ENCODE measurements at places on chromosomes 4 and X. TPM values are rescaled to one million over a fixed set of nuclear protein-coding genes. Genes with fewer than 3 reads are reported as not detected.

DNA sequence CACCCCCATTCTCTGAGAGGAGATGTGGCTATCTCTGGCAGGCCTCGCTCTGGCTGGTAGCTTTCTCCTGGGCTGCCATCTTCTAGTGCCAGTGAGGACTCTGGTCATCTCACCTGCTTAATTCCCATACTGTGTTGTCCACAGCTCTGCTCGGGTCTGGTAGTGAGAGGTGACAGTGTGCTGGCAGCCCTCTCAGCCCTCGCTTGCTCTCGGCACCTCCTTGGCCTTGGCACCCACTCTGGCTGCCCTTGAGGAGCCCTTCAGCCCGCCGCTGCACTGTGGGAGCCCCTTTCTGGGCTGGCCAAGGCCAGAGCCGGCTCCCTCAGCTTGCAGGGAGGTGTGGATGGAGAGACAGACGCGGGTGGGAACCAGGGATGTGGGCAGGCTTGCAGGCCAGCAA, 52.7 kb downstream of the CPLX1 start:
- H3K36me3 ChIP-seq = peaks cover 68% of the 10 kb centered on the region
- no peak overlapping the region for H3K4me3 ChIP-seq

DNA sequence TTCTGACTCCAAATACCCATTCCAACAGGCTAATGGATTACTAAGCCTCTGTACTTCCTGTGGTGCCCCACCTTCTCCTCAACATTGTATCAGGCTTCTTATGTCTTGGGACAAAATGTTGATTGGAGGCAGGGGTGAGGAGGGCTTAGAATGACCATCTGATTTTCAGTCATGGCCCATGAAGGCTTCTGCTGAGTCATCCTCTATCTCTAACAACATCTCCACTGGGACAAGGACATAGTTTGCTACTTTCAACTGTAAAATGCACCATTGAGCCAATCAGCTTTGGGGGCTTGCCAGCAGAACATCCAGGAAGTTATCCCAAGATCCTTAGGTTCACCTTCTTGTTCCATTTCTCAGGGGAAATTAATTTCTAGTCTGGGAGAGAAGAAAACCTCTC, 29.5 kb downstream of the MAGEB17 start:
- no peaks in the 10 kb centered on the region for H3K36me3 ChIP-seq
- no peak for DNase-seq
- H3K4me3 ChIP-seq = no peak overlapping the region
- H3K4me1 ChIP-seq = no peaks in the 10 kb centered on the region
- no peaks in the 10 kb centered on the region for H3K27me3 ChIP-seq
- no peak overlapping the region for H3K27ac ChIP-seq

DNA sequence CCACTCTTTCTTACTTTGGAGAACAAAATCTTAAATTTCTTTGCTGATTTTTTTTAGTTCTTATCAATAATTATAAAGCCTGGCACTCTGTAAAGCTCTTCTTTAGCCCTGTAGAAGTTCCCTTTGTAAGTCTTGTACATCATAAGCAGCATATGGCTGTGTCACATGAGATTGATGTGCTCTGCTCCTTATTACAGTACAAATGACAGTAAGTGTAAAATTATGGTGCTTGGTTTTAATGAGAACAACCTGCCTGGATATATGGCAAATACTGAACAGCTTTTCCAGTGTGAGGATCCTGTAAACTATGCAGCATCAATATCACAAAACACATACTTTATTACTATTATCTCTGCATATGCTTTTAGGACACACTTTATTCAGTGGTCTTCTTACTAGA, 145.9 kb upstream of the GNPDA2 start:
- H3K27me3 ChIP-seq = no peaks in the 10 kb centered on the region
- no peaks in the 10 kb centered on the region for H3K36me3 ChIP-seq
- no peak for DNase-seq
- no peak overlapping the region for H3K4me3 ChIP-seq
- no peaks in the 10 kb centered on the region for H3K4me1 ChIP-seq

DNA sequence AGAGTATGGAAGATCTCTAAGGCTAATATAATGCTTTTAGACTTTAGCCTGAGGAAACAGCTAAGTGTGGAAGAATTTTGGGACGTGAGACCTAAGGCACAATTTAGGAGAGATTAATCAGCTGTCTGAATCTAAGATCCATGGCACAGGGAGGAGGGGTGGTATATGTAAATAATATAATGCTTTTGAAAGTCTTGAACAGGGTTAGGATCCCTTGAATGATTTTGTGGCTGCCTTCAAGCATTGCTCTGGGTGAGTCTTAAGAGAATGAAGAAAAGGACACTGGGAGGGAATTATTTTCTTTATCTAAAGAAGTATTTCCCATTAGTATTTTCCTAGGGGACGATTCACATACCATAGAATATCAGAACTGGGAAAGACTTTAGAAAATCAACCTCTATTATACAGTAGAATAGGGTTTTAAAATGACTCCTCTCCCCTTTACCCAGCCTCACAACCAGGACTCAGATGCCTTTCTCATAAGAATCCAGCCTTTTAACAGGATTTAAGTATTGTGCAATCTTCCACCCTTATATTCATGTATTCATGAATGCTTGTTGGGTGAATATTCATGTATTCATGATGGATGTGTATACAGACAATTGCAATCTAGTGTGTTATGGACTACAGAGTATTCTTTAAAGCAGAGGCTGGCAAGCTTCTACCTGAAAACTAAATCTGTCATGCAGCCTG, 664.2 kb upstream of the CPEB2 start:
- no peak overlapping the region for H3K4me3 ChIP-seq
- no peaks in the 10 kb centered on the region for H3K36me3 ChIP-seq
- no peaks in the 10 kb centered on the region for H3K4me1 ChIP-seq
- H3K27ac ChIP-seq = no peak overlapping the region
- DNase-seq = no peak
- H3K27me3 ChIP-seq = no peaks in the 10 kb centered on the region

- no peaks in the 10 kb centered on the region for H3K27me3 ChIP-seq
- H3K27ac ChIP-seq = no peak overlapping the region
- peaks cover 4% of the 10 kb centered on the region for H3K4me1 ChIP-seq
- peaks cover 50% of the 10 kb centered on the region for H3K36me3 ChIP-seq
- H3K4me3 ChIP-seq = no peak overlapping the region
Observed at GRCh38 chrX:115642311-115642710, 81.3 kb downstream of the PLS3 start.

DNA sequence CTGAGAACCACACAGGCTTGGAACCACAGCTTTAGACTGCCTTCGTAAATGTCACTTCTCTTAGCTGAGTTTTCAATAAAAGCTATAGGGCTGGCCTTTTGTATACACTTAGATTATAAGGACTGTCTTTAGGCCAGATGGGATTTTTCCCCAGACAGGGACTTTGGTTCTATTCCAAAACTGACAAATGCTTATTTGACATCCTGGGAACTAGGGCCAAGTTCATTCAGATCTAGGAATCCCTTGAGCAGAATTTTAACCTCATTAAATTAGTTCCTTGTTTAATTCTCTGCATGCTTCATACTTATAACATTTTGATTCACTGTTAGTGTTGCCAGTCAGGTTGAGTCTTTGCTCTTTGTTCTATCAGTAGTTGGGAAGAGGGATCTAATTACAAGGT, 23.1 kb downstream of the ZRSR2 start:
- peaks cover 17% of the 10 kb centered on the region for H3K36me3 ChIP-seq
- DNase-seq = no peak
- H3K4me3 ChIP-seq = no peak overlapping the region

DNA sequence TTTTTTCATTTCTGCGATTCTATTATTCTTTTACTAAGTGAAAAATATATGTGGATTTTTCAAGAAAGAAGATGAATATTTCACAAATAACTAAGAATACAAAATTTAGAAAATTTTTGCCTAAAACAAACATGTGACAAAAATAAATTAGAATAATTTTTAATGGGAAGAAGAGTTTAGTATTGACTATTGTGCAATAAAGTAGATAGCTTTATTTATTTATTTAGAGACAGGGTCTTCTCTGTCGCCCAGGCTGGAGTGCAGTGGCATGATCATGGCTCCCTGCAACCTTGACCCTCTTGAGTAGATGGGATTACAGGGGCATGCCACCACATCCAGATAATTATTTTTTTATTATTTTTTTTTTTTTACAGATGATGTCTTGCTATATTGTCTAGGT, 95.3 kb upstream of the PAQR3 start:
- no peak overlapping the region for H3K4me3 ChIP-seq
- no peaks in the 10 kb centered on the region for H3K27me3 ChIP-seq
- H3K36me3 ChIP-seq = no peaks in the 10 kb centered on the region
- no peaks in the 10 kb centered on the region for H3K4me1 ChIP-seq
- no peak for DNase-seq

DNA sequence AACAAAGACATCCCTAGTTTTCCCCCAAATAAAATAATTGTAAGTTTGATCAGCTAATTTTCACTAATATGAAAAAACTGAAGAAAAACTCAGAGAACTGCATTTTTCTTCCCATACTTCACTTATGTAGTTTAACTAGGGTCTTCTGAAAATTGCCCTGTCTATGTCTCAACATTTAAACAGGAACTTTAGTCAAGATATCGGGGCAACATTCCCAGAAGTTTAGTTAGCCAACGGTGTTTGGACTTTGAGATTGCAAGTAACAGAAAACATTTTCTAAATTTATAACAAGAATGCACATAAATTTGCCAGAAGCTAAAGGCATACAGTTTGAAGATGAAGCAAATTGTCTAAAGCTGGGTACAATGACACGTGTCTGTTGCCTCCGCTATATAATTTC, 201.1 kb downstream of the ARAP2 start:
- H3K4me1 ChIP-seq = no peaks in the 10 kb centered on the region
- no peaks in the 10 kb centered on the region for H3K27me3 ChIP-seq
- no peak overlapping the region for H3K27ac ChIP-seq
- H3K4me3 ChIP-seq = no peak overlapping the region
- H3K36me3 ChIP-seq = no peaks in the 10 kb centered on the region

DNA sequence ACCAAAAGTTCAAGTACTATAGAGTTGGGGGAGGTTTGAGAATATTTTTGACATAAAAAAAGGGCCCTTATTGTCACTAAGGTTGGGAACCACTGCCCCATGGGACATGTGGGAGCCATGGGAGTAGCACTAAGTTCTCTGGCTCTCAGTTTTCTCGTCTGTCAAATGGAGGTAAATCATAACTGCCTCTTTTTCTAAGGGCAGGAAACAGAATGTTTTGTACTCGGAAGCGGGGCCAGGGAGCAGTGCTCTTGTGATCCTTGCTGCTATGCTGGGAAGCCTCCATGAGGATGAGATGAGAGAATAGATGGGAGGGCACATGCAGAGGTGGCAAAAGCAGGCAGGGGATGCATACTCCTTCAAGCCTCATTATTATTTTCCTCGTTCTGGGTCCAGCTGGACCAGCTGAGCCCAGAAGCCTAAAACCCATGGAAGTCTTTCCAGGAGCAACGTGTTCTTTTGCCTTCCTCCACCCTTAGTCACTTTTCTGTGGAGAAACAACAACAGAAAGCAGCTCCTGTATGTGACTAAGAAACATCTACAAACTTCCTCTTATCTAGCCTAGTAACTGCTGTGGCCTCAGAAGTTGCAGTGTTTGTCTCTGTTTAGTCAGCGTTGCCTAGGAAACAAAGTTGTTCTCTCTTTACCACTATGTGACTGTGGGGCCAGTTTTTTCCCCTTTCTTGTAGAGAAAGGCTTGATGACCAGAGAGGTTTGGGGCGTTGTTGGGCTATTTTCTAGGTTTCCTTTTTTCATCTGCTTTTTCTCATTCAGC, 64.8 kb downstream of the TSC22D3 start:
- H3K4me1 ChIP-seq = peaks cover 18% of the 10 kb centered on the region
- H3K27ac ChIP-seq = peak overlapping the region; percentile 98
- no peak overlapping the region for H3K4me3 ChIP-seq
- H3K27me3 ChIP-seq = no peaks in the 10 kb centered on the region
- H3K36me3 ChIP-seq = peaks cover 26% of the 10 kb centered on the region

DNA sequence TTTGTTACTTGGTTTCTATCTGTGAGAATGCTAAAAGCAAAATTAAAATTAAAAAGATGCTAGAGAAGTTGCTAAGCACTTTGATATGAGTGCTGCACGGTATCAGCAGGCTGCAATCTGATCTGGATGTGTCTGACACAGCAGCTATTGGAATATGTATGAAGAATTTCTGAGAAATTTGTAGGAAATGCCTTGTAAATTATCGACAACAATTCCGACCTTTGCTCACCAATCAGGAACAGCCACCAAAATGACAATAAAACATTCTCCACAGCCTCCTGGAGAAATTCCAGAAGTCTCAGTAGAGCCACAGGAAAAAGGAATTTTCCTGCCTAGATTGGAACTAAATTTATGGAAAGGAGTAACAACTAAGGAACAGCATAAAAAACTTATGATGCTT, 82.5 kb downstream of the TIGD2 start:
- H3K4me1 ChIP-seq = no peaks in the 10 kb centered on the region
- H3K4me3 ChIP-seq = no peak overlapping the region

GRCh38 chr4:65968831-65969558, 298.7 kb upstream of the EPHA5 start:
- H3K27me3 ChIP-seq = no peaks in the 10 kb centered on the region
- no peak overlapping the region for H3K27ac ChIP-seq
- no peaks in the 10 kb centered on the region for H3K36me3 ChIP-seq
- no peak for DNase-seq

GRCh38 chrX:46838974-46839480, 2.2 kb downstream of the RP2 start:
- no peaks in the 10 kb centered on the region for H3K36me3 ChIP-seq
- DNase-seq = no peak
- H3K27ac ChIP-seq = no peak overlapping the region
- no peaks in the 10 kb centered on the region for H3K27me3 ChIP-seq
- H3K4me3 ChIP-seq = no peak overlapping the region

DIAPH2 gene
- total RNA-seq = 32.9 TPM

SEPTIN6 gene
- 20.9 TPM for total RNA-seq

Data from upper lobe of right lung (tissue), 1 donor.